ENCODE measurements at places on chromosomes 13 and 19. TPM values are rescaled to one million over a fixed set of nuclear protein-coding genes. Genes with fewer than 3 reads are reported as not detected.

KANK3 gene
- 0.17 TPM for total RNA-seq

ZNF430 gene
- 18.2 TPM for total RNA-seq

DNA sequence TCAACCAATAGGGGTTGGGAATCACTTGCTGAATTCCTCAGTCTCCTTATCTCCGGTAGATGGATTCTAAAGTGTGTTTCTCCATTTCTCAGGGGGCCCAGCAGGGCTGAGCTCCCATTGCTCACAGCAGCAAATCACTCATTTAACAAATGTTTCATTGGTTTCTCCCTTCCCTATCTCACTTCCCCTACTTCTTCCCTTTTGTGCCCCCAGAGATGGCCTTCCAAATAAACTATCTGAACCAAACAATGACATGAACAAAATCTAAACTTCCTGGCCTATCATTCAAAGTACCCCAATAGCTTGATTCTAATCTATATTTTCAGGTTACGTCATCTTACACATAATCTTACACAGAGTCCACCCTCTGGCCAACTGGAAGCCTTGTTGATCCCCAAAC, 60.4 kb downstream of the DLEU7 start:
- no peak overlapping the region for H3K4me3 ChIP-seq
- H3K36me3 ChIP-seq: no peaks in the 10 kb centered on the region
- H3K27me3 ChIP-seq: peaks cover 2% of the 10 kb centered on the region
- no peak overlapping the region for H3K27ac ChIP-seq
- no peaks in the 10 kb centered on the region for H3K4me1 ChIP-seq
- no peak for DNase-seq

DNA sequence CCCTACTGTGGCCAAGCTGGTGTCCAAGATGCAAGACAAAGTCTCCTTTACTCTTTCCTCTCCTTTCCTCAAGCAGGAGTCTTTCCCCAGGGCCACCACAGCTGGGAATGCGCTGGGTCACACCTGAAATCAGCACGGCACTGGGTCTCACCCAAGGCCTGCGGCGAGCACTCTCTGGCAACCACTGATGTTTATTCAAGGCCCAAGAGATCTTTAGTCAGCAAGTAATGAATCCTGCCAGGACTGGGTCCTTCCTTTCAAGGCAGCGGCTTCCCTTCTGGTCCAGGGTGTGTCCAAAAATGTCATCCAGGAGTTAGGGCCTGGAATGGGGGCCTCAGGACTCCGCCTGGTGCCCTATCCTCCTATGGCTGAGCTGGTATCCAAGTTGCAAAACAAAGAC, 24.1 kb downstream of the BLOC1S3 start:
- H3K4me1 ChIP-seq: no peaks in the 10 kb centered on the region
- H3K27me3 ChIP-seq: no peaks in the 10 kb centered on the region
- DNase-seq: no peak
- H3K4me3 ChIP-seq: no peak overlapping the region

URAD gene
- total RNA-seq: not detected
